T-helper 17 cell (primary cell): ENCODE measurements at places on chromosomes 16 and 17.

DNA sequence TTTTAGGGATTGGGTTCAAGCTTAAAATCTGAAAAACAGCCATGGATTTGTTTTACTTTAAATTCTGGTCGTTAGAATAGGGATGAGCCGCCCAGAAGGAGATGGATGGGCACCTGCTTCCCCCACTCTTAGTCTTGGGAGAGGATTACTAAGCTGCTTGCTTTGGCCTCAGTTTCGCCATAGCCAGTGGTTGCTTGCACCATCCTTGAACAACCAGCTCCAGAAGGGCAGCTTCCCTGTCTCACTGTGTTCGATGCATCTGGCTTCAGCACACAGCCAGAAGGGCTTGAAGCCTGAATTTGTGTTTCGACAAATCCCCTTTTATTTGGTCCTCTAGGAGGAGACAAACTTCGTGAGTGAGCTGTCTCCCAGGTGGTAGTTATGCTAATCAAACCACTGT is 7.1 kb downstream of the CYB5D2 start:
- DNase-seq: no peak

- no peak for DNase-seq
Observed at GRCh38 chr17:27596096-27596495, 34.9 kb upstream of the LGALS9 start.

GRCh38 chr16:10629592-10629963 is 49.2 kb upstream of the EMP2 start:
- no peak for DNase-seq

DNA sequence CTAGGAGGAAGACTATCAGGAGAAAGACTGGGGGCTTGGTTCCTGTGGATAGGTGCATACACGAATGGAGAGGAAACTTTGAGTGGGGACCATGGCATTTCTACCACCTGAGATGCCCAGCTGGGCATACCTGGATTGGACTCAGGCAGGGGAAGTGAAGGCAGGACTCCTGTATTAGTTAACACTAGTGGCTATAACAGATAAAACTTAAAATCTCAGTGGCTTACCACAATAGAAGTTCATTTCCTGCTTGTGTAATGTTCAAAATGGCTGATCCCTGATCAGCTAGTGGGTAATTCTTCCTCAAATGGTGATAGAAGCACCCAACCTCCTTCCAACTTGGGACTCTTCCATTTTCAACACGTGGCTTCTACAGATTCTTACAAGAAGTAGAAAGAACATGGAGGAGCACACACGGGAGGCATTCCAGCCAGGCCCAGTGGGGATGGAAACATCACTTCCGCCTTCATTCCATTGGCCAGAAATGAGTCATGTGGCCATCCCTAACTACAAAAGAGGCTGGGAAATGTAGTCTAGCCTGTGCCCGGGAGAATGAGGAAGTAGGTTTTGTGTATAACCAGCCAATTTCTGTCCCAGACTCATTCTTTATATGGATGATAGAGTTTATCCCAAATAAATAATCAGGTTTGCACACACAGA is 112.1 kb downstream of the UTP18 start:
- no peak for DNase-seq

DNA sequence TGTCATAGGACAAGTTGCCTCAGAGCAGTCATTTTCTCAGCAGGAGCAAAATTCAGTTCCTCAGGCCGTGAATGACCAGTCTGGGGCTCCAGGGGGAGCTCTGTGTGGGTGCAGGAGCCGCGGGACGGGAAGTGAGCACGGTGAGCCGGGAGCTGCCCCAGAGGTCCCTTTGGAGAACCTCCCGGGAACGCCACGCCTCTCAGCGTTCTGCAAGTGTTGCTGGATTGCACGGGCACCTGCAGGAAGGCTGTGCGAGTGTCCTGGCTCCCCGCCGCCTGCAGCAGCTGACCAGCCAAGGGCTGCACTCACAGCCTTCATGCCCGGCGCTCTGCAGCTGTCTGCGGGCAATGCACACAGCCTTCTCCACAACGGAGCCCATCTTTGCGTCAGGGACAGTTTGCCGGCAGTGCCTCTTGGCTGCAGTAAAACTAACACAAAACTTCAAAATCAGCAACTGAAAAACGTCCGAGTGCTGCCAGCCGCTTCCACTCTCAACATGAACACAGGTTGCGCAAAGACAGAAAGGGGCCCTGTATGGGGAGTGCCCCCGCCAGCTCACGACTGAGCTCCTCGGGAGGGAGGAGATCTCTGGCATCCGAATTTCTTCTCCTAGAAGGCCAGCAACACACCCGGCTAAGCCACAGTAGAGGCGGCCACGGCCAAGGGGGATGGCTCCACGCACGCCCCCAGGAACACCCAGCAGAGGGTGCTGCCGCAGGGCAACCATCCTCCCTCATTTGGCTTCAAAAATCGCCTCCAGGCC is 16.0 kb downstream of the NDUFAF8 start:
- no peak for DNase-seq

DNA sequence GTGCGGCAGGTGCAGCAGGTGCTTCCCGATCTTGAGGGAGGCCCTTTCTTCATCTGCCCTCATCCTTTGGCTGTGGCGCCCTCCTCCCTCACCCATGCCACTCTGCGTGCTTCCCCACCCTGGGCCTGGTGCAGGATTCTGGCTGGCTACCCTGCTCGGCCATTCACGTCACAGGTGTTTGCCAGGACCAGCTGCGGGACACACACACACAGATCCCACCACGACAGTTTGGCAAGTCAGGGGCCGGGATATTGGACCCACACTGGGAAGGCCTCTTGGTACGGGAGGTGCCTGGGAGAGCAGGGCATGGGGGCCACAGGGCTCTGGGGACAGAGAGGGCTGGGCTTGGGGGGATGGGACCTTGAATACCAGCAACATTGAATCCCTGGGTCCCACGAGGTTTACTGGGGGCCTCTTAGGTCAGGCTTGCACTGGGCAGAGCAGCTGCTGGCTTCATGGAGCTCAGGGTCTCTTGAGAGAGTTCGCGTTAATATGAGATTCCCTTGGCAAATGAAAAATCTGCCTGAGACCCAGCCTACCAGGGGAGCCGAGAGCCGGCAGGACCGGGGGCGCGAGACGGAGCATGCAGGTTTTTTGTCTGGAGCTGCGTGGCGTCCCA is 15.1 kb downstream of the ADCY7 start:
- no peak for DNase-seq

DNA sequence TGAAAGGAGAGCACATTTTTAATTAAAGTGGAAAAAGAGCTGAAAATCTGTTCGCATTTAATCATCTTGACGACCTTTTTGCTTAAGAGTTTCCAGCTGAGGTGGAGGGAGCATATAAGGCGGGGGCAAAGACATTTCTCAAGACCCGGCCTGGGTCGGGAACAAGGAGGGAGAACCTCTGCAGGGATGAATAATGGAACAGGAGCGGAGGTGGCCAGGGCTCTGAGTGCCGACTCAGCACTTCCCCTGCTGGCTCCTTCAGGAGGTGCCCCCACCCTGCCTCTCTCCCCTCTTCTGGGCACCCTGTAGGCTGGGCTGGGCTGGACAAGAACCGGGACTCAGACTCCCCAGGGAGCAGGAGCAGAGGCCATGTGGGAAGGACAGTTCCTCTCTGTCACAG is 7.9 kb upstream of the NGFR start:
- DNase-seq: no peak

DNA sequence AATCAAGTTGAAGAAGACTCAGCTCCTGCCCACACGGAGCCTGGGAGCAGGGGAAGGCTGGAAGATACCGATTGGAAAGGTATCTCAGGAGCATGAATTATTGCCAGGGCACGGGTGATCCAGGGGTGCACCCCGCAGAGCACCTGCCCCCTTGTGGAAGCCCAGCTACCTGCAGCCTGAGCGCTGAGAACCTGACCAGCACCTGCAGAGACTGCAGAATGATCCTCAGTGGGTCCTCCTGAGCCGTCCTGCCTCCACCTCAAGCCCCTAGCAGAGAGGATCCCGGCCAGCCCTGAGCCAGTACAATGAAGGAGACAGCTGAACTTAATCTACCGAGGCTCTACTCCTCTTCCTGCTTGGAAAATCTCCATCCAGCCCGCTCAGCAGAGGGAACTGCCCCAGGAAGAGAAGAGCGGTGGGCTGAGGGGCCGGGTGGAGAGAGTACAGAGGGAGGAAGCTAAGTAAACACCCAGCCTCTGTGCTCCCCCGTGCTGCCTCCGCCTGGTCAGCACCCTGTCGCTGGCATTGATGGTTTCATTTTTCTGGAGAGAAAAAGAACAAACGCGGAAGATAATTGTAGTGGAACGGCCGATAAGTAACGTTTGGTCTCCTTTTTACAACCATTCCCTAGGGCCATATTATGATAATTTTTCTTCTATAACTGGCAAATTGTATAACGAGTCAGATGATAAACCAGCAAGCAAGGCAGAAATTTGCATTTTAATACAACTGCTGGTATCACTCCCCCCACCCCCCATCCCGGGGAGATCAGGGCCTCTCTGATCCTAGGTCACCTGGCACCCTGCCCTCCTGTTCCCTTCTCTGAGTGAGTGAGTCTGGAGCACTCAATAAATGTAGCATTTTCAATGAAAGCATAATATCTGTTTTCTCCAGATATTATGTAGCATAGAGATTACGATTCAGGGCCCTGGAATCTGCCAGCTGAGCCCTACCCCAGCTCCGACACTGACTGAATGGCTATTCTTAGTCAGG is 204.5 kb upstream of the RPL38 start:
- peak; percentile 65 for DNase-seq

- DNase-seq: no peak
Observed at GRCh38 chr17:4354862-4355514, 11.5 kb downstream of the UBE2G1 start.

GRCh38 chr16:76946879-76947278 is 244.1 kb upstream of the MON1B start:
- DNase-seq: no peak

DNA sequence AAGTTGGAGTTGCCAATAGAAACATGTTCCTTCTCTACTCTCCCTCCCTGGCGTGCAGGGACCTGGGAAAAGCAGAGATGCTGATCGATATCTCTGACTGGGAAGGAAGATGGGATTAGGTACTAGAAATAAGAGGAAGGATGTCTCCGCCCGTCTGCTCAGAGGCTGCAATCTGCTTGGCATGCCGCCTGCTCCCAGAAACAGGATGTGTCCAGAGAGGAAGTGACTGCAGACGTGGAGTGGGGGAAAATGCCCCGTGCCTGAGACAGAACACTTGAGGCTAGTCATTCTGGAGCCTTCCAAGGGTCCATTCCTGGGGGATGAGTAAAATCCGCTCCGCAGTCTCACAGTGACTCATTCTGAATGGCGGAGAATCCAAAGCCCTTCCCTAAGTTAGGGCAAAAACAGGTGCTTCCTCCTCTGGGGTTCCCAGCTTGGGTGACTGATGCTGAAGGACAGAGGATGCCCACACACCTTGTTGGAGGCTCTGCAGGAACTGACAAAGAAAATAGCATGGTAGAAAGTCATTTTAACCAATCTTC is 45.0 kb upstream of the SMURF2 start:
- no peak for DNase-seq

- DNase-seq: no peak
Observed at GRCh38 chr17:50447870-50448595, 20.6 kb downstream of the CHAD start.

DNA sequence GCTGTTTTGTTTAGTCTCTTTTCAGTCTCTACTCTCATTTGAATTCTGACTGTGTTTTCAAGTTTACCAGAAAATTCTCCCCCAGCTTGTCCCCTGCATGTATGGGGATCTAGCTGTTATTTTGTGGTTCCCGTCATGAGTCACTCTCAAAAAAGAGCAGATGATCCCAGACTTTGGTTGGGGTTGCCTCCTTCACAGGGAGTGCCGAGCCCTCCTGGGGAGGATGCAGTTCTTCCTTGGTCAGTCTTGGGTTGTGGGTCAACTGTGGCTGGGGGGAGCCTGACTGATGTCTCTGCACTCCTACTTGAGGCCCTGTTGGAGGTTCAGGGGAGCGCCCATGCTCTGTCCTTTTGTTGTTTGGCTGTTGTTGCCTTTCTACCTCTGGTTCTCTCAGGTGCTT is 37.7 kb downstream of the EPN2 start:
- no peak for DNase-seq

- DNase-seq: no peak
Observed at GRCh38 chr17:17297217-17297616, 6.0 kb upstream of the NT5M start.

GRCh38 chr16:75254359-75254837 is 3.0 kb upstream of the BCAR1 start:
- DNase-seq: no peak

- DNase-seq: no peak
Observed at GRCh38 chr16:52529226-52529625, 17.7 kb downstream of the TOX3 start.

- no peak for DNase-seq
Observed at GRCh38 chr16:81239367-81240121, 1.1 kb downstream of the BCO1 start.

- DNase-seq: no peak
Observed at GRCh38 chr16:52584354-52585320, 37.7 kb upstream of the TOX3 start.

GRCh38 chr16:50573279-50573678 is 25.1 kb downstream of the NKD1 start:
- DNase-seq: no peak

- peak; percentile 35 for DNase-seq
Observed at GRCh38 chr17:5282642-5283217, 646 bp downstream of the RABEP1 start.

- DNase-seq: peak; percentile 80
Observed at GRCh38 chr17:63698886-63699637, 863 bp downstream of the LIMD2 start.

DNA sequence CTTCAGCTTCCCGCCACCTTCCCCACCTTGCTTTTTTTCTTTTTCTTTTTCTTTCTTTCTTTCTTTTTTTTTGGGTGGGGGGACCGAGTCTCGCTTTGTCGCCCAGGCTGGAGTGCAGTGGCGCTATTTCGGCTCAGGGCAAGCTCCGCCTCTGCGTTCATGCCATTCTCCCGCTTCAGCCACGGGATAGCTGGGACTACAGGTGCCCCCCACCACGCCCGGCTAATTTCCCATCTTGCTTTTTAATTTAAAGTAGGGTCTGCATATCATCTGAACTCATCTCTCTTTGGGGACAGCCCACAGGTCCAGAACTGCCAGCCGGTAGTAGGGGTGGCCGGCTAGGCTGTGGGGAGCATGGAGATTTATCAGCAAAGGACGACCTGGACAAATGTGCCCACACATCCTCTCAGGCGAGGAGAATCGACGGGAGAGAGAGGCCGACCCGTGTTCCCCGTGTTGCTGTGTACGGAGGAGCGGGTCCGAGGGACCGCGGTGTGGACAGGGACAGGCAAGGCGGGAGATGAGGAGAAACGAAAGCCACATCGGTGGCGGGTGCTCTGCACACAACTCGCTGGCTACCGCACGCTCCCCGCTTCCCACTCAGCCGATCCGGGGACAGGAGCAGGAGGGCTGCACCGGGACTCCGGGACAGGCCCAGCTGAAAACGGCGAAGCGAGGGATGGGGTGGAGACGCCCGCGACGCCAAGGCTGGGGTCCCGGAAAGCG is 2.4 kb downstream of the MT1M start:
- no peak for DNase-seq

- no peak for DNase-seq
Observed at GRCh38 chr16:56163938-56164337, 27.4 kb upstream of the GNAO1 start.

- DNase-seq: no peak
Observed at GRCh38 chr17:71864755-71865154, 256.1 kb upstream of the SOX9 start.

DNA sequence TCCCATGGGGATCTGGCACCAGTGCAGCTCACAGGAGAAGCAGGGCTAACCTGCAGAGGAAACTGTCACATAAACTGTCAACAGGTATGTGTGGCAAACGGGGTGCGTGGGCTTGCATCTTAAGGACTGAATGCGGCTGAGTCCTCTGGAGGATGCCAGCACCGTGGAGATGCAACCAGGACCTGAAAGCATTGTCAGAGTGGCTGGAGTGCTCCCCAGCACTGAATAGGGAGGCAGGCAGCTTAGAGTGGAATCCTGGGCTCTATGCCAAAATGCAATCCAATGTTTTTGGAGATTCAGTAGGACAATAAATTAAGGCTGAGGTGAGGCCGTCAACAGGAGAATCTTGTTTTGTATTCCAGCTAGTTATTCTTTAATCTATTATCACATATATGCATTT is 21.3 kb upstream of the SALL1 start:
- no peak for DNase-seq
